ENCODE measurements at places on chromosomes 6 and 20. TPM values are rescaled to one million over a fixed set of nuclear protein-coding genes. Genes with fewer than 3 reads are reported as not detected.

The CYP24A1 gene
- 1.2 TPM for total RNA-seq

The OOEP gene
- not detected for total RNA-seq

The IL17F gene
- not detected for total RNA-seq

The SMOC2 gene
- 146 TPM for total RNA-seq

The CD164 gene
- 184 TPM for total RNA-seq

The ULBP3 gene
- not detected for total RNA-seq

DNA sequence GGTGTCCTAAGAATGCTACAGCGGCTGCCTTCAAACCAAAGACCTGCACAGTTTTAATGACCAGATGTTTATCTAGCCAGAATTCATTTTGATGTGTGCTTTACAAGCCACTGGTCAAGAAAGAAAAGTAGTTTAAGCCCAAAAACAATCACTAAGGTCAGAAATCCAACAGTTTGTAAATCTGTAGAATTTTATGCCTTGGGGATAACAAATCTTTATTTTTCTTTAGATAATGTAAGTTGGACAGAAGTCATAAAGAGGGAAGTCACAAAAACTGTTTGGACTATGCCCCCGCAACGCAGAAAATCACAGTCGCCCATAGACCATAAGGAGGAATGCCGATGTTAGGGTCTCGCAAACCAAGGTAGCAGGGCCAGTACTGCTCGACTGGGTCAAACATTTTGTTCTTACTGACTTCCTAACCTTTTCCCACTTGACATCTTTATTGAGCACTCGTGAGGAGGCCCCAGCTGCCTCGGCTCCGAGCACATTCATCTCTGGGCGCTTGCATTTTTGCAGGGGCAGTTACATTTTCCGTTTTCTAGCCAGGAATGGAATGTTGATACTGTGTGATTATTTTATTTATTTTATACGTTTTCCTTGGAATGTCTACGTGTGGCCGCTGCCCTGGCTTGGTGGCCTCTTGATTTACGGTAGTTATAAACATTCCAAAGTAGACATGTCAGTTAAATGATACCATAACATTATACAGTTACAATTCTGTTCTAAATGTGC, 56.7 kb upstream of the APCDD1L start:
- peak; percentile 84 for DNase-seq

GRCh38 chr6:74973591-74973990, 232.3 kb downstream of the COL12A1 start:
- DNase-seq, result no peak
